Osteocyte (in vitro differentiated cells): ENCODE measurements at places on chromosomes 7 and 10. TPM values are rescaled to one million over a fixed set of nuclear protein-coding genes. Genes with fewer than 3 reads are reported as not detected.

GRCh38 chr7:16004702-16005101 is 318.2 kb upstream of the MEOX2 start:
- DNase-seq = no peak

DNA sequence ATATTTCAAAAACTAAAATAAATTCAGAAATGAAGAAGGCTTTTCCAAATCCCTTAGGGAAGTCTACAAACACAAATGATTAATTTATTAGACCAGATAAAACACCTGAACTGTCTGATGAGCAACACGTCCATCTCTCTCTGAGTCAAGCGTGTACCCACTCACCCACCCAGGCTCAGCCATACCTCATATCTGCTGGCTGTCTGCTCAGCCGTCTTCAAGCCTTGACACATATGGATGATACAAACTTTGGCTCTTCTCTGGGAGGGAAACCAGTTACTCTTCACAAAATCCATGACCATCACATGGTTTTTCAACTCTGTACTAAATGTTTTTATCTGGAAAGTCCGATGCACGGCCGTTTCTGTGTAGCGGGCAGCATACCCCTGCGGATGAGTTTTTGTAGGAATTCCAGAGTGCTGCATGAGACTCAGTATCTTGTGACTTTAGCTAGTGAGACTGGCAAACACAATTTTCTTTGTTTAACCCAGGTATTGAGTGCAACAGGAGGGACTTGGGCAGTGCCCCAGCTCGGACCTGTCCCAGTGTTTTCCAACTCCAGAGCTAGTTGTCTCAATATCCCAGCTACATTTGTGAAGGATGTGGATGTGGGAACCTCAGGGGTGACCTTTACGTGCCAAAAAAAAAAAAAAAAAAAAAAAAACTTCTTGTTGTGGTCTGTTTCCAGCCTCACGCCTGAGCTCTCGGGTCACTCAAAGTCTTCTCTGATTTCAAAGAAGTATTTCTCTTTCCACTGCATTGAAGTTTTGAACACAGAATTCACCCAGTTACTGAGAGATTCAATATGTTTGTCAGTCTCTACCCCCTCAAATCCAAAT is at the start of gene C10orf90:
Gene C10orf90, minus strand, starts transcription at position 638 of the 839 bp plus-strand sequence. Its CDS starts 213 bp downstream, at position 425.
- DNase-seq = no peak

GRCh38 chr10:78314651-78315050 is 281.0 kb downstream of the RPS24 start:
- peak; percentile 49 for DNase-seq

- peak; percentile 62 for DNase-seq
These were observed 2.8 kb upstream of the CDH23 start for GRCh38 chr10:71393841-71394475.

DNA sequence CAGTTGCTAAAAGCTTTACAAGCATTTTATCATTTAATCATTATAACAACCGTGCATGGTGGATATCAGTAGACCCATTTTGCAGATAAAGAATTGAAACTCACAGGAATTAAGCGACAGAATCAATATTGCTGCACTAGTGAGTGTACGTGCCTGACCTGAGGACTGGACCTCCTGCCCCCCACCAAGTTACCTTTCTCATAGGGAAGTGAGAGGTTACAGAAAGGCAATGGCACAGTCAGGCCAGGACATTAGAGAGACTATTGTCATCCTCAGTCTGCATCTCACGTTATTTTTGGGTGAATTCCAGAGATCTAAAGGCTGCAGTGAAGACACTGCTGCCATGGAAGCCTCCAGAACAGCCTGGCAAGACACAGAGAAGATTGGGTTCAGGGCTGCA is 80.9 kb downstream of the WDFY4 start:
- DNase-seq = peak; percentile 10

The NKX1-2 gene
- not detected in 2 replicates for total RNA-seq
